ENCODE measurements at places on chromosomes 7 and 10. TPM values are rescaled to one million over a fixed set of nuclear protein-coding genes. Genes with fewer than 3 reads are reported as not detected.

DENND2A gene
- total RNA-seq, result not detected

DNA sequence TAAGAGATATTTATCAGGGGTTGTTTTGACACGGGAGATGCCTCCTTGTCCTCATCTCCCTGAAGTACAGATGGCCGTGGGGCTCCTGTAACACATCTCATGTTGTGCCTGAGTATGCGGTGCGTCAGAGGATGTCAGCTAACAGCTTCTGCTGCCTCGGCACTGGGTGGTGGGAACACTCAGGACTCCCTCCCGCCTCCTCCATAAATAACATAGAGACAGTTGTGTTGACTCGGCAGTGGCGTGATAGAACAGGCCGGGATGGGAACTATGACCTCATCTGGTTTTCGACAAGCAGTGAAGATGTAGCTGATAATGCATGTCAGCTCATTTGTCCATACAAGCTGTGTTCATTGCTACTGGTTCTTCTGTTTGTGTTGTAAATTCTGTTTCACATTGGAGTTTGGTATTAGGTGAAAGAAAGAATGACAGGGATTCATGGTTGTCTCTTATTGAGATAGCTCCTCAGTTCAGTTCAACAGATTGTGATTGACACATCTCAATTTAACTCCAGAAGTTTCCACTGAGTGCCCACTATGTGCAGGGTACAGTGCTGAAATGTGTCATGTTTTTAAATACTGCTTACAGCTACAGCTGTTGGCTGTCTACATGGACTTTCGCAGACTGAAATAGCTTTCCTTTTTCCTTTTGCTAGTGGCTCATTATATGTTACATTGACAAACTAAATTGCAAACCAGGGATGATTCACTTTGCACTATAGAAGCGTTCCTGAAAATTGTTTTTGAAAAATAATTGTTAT, 87.4 kb downstream of the CHN2 start:
- no peak for DNase-seq

ELFN1 gene
- total RNA-seq, result not detected

- DNase-seq, result no peak
These were observed 39.8 kb downstream of the CAMK2B start for GRCh38 chr7:44285561-44285960.

DNA sequence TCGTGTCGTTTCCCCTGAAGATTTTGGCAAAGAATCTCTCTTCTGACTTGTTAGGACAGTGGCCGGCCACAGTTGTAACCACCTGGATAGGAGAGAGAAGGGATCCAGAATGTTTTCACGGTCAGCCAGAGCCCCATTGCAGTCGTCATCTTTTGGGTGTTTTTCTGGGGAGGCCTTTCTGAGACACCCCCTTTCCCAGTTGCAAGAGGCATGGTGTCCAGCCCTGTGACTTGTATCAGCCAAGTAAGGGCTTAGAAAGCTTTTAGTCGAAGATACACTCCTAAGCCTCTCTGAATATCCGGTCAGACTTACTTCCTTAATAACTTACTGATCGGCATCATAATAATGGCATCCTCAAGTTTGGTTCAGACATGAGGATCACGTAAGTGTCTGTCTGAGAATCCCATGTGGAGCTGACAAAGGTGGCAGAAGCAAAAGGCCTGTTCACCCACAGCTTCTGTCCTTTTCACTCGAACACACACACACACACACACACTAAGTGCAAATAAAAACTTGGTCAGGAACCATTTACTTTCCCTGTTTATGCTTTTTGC, 435.7 kb upstream of the GALNT17 start:
- peak; percentile 7 for DNase-seq

- DNase-seq, result no peak
These were observed 29.5 kb downstream of the FAM171A1 start for GRCh38 chr10:15341502-15342128.

AOAH gene
- 0.61 TPM for total RNA-seq

DNA sequence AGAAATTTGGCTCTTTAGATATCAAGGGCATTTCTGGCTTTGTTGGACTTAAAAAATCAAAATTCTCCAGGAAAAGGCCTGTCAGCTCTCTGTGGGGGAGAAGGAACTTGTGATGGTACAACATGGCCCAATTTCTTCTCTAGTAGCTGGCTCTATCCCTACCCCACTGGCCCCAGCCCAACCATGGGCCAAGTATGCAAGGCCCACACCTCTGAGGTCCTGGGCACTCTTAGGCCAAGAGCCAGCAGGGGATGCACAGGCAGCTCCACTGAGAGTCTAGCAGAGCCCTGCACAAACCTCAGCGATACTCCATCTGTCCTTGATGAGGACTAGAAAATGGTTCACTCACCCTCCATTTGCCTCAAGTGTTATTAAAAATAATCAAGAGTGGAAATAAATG, 261.2 kb downstream of the C7orf25 start:
- DNase-seq, result no peak

DNA sequence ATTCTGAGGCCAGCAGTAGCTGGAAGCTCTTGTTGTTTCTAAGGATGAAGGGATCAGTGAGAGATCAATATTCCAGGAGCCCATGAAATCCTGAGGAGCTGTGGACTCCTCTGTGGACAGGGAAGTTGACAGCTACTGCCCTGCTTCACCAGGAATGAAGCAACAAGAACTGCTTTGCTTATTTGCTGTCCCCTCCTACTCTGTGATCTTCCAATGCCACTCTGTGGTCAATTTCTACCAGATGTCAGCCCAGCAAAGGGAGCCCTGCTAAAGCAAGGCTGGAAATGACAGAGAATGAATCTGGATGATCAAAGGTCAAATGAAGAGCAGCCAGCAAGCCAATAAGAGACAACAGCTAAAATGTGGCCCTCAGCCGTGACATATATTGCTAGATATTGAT, 227.5 kb upstream of the CHRM2 start:
- no peak for DNase-seq

- DNase-seq, result no peak
These were observed 14.7 kb downstream of the ATAD1 start for GRCh38 chr10:87803328-87803727.

GRCh38 chr7:116464375-116464774, 35.2 kb upstream of the CAV2 start:
- DNase-seq, result no peak

- DNase-seq, result peak; percentile 58
These were observed 32.8 kb downstream of the TMEM130 start for GRCh38 chr7:98836811-98837629.

All from OCI-LY7 (cell line).